ENCODE measurements at places on chromosomes 2 and 18.

- DNase-seq: no peak
These were observed 3.7 kb downstream of the MYL12B start for GRCh38 chr18:3265564-3266033.

DNA sequence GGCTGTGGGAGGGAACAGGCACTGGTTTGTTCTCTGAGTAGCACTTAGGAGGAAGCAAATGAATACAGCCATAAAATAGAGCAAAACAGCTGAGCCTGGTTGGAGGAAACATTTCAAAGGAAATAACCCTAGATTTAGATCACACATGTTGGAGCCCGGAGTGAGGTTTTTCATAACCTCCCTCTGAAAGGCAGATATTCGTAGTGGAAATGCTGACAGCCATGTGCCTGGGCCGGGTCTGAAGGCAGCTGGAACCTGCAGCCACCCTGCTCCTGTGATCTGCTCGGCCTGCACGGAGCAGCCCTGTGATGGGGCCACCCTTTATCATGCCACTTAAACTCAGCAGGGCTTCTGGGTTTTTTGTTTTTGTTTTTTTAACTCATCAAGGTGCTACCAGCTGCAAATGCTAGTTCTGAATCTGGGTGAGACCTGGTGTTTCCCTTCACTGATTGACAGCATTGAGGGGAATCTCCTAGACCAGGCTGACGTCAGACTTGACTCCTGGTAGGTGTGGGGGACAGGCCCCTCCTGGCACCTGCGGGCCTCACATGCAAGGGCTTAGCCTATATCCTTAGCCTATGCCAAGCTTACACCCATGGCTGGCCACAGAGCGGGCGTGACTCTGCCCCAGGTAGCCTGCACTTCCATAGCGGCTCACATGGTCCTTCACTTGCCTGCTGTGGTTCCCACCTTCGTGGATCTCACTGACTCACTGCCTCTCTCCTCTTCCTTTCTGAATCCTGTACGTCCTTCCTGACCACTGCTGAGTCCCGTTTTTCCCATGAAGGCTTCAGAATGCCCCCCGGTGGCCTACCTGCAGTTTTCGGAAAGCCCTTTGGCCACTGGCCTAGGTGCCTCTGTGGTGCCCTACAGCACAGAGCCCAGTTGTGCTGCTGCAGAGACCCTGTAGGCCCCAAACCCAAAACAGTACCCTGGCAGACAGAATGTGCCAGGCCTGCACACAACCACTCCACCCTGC is 217.3 kb downstream of the SEPTIN10 start:
- no peak for DNase-seq

DNA sequence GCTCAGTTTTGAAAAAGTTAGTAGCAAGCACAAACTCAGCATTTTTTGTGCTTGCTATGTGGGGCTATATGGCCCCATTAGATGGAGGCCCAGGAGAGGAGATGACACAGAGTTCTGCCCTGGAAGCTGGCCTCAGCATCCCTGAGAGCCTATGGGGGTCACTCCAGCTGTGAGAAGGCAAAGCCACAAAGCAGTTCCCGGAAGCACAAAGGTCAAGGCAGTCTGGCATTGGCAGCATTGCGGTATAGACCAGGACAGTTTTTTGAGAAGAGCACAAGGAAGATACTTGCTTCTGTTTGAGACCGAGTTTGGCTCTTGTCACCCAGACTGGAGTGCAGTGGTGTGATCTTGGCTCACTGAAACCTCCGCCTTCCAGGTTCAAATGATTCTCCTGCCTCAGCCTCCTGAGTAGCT is 7.5 kb upstream of the ITPRIPL1 start:
- no peak for DNase-seq

GRCh38 chr2:219335373-219335786 is 2.8 kb upstream of the RESP18 start:
- DNase-seq: no peak

GRCh38 chr2:81235601-81236000 is 931.0 kb upstream of the LRRTM1 start:
- no peak for DNase-seq

DNA sequence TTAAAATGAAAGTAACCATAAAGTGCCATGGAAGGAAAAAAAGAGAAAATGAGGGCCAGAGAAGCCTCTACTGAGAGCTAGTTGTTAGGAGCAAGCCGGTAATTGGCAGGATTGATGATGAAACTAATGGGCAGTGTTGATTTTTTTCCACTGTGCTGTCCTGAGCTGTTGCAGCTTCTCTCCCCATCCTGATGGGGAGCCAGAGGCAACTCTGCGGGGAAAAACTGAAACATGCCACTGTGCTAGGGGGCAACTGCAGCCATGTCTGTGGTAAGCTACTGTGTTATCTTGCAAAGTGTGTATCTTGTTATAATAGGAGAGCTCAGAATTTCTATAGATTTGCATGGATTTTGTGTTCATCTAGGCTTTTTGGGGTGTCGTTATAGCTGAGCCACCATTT is 487.9 kb downstream of the STK39 start:
- DNase-seq: no peak

DNA sequence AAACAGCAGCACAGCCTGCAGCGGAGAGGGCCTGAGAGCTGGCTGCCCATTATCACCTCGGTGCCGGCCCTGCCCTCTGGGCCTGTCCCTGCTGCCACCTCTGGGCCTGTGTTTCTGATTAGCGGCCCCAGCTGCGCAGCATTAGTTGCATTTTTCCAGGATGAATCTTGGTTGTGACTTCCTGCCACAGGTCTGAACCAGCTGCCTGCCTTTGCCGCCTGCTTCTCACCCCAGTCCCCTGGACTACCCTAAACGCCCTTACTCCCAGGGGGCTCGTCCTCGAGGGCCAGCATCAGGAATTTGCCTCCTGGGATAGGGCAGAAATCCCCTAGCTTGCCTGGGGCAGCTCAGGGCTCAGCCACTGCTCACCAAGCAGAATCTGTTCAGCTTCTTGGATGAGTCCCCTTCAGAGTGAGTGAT is 342.8 kb downstream of the DYSF start:
- DNase-seq: no peak

DNA sequence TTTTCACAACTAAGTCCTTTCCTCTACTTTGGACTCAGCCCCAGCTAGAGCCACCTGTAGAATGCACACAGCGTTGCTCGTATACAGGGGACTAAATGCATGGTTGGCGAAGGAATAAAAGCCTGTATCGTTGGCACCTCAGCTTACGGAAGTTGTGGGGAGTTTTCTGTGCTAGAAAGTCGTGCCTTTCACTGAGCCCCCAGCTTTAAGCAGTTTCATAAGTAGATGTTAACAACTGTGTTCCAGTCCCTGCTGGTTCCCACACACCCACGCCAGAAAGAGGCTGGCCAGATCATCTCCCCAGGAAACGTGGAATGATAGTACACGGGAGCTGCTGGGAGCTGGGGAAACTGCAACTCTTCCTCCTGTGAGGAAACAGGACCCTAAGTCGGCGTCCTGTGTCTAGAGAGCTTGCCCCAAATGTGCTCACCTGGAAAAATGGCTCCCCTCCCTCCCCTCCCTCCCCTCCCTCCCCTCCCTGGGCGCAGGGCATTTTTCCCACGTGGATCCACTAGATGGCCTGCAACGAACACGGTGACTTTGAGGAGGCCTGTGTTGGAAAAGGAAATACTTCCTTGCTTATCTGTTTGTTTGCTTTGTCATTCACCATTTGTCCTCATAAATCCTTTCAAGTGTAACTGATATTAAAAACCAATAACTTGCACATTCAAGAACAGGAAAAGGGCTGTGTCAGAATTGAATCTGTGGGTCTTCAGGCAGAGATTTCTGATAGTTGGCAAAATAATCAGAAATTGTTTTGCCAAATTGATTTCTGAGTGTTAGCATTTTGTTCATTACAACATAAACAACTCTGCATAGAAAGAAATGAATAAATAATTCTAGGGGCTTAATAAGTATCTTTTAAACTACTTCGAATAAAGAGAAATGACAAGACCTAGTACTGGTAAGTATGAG is 43.9 kb upstream of the RFX8 start:
- DNase-seq: no peak

DNA sequence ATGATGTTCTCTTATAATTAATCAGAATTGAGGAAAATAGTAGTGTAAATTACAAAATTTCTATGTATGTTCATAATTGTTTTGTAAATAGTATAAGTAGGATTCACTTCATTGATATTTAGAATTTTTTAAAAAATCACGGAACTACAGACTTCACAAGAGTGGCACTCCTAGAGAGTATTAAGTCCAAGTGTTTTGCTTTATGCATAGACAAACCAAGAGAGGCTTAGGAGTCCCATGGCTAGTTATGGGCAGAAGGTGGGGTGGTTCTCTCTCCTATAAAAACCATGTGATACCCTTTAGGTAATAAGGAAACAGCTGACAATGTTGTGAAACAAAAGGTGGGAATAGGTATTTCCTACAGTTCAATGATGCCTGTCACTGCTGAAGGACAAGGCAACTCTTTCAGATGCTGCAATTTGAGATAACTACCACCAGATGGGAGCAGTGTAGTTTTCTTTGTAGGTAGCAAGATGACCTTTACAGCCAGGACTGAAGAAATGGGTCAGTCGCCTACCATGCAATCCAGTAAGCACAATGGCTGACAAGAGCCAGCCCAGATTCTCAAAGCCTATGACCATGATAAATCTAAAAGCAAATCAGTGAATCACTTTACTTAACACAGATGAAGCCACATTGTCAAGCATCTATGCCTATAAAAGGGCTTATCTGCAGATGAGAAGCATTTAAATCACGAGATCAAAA is 83.9 kb downstream of the AAK1 start:
- no peak for DNase-seq

DNA sequence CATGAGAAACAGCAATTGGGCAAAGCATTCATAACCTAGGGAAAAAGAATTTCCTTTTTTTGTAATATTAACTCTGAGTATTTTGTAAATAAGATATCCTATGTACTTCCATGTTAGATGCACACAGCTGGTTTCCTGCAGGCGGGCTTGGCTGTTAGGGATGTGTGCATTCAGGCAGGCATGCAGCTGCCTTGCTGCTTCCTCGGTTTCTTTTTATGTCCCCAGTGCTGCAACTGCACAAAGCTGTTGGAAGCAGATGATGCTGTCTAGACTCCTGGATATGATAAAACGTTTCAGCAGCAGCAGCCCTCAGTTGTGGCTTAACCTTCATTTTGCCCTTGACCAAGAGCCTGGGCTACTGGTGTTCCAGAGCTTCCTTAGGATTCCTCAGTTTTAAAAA is 89.4 kb upstream of the EML6 start:
- no peak for DNase-seq

DNA sequence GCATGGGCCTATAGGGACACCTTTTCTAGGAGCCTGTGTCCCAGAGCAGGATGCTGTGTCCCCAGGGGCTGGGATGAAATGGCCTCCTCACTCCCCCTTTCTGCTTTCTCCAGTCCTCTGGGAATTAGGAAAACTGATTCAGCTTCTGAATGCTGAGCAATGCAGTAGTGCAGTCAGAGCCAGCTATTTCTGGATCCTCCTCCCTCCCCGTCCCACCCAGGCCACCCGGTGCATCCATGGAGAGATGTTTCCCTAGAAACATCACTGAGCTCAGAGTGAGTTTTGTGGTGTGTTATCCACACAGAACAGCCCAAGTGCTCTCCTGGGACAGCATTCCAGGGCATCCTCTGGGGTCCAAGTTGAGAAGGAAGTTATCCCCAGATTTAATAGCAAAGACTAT is 125.5 kb downstream of the LOXHD1 start:
- no peak for DNase-seq

- DNase-seq: no peak
These were observed 217.1 kb downstream of the MREG start for GRCh38 chr2:215796140-215796855.

DNA sequence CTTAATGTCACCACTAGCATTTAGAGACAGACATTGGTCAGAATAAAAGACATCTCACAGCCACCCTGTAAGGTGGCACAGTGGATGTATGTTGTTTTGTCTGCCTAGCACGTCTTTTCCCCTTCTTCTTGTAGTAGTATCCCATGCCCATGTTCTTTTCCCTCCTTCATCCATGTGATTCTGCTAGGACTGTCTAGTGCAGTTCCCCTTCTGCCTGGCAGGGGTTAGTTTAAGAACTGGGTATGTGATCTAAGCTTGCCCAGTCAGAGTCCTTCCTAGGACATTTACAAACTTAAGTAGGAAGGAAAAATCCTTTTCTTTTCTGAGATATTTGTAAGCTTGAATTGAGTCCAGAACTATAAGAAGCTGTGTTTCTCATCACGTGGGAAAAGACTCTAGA is 172.3 kb downstream of the BABAM2 start:
- DNase-seq: no peak

DNA sequence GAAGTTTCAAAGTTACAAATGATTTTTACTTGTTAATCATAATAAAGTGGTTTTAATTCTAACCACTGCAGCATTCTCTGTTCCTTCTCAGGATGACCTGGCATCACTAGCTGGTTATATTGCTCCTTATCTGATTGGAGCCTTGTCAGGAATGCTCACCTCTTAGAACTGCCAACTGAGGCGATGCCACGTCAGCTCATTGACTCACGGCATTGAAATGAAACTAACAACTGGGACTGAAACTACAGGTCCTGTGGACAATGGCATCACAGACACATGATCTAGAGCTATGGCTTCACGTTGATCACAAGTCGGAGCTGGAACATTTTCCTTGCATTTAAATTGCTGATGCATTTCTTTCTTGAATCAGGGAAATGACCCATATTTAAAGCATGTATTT is 54.9 kb upstream of the MAP2 start:
- DNase-seq: no peak

DNA sequence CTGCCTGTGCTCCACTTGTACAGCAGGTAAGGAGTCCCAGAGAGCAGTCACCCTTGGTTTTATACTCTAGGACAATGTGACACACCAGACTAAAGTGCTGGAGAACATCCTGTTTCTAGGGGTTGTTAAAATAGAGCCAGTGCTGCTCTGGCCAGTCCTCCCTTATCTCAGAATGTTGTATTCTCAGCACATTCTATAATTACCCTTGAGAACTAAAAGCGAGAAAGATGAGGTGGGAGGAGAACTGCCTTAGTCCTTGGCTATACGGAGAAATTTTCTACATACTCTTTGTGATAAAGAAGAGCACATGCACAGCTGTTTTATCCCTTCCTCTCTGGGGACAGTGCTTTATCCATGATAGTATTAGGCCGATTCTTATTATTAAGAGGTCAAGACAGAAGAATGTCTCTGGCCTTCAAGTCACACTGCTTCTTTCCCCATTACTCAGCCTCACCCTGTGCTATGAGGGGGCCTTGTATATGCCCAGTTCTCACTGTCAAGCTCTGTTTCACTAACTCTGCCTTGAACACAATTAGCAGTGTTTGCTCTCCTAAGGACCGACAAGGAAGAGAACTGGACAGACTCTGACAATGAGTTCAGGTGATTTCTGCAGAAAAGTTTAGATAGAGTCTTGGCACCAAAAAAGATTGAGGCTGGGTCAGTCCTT is 385.8 kb downstream of the TRIB2 start:
- DNase-seq: no peak

- no peak for DNase-seq
These were observed 45.5 kb upstream of the LDAH start for GRCh38 chr2:20868377-20868776.

Measured in naive thymus-derived CD8-positive, alpha-beta T cell (primary cell).